ENCODE measurements at places on chromosomes 1 and 21.

GRCh38 chr1:46333300-46334029, 7.1 kb upstream of the NSUN4 start:
- no peaks in the 10 kb centered on the region for H3K4me1 ChIP-seq
- H3K36me3 ChIP-seq = no peaks in the 10 kb centered on the region
- DNase-seq = no peak
- no peaks in the 10 kb centered on the region for H3K27me3 ChIP-seq
- H3K4me3 ChIP-seq = no peak overlapping the region
- no peak overlapping the region for H3K27ac ChIP-seq

DNA sequence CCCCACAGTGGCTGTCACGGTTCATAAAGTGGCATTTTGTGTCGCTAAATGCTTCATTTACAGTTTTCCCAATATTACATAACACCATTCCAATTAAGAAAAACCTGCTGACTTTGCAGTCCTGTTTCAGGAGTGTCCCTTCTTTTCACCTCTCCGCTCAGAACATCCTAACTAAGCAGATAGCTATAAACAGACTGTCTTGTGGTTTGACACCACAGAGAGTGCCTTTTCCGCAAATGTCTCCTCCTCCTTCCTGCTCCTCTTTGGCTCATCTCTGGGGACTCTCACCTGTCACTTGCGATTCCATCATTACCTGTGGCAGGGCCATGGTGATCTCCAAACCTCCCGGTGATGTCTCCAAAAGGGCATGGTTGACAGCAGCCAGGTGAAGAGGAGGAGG, 119.0 kb downstream of the CNIH3 start:
- H3K27ac ChIP-seq = no peak overlapping the region
- no peak for DNase-seq
- no peak overlapping the region for H3K4me3 ChIP-seq
- H3K36me3 ChIP-seq = peaks cover 11% of the 10 kb centered on the region

- H3K4me3 ChIP-seq = no peak overlapping the region
- DNase-seq = no peak
- no peaks in the 10 kb centered on the region for H3K4me1 ChIP-seq
- H3K27ac ChIP-seq = no peak overlapping the region
- no peaks in the 10 kb centered on the region for H3K36me3 ChIP-seq
Observed at GRCh38 chr1:171172471-171172870, 12.6 kb upstream of the FMO2 start.

DNA sequence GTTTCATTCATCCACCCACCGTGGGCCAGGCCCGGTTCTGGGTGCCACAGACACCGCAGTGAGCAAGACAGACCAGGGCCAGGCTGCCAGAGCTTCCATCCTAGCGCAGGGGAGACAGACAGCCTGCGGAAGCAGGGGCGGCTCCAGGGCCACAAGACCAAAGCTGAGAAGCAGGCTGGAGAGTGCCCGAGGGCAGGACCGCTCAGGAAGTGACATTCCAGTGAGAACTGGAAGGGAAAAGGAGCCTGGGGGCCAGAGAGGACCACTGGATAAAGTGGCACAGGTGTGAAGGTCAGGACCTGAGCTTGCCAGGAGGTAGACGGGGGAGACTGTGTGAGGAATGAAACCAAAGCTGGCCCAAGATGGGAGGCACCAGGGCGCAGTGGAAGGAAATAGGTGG, 59.5 kb upstream of the EFHD2 start:
- no peak for DNase-seq
- H3K27me3 ChIP-seq = no peaks in the 10 kb centered on the region
- peaks cover 15% of the 10 kb centered on the region for H3K4me1 ChIP-seq
- H3K4me3 ChIP-seq = no peak overlapping the region
- no peak overlapping the region for H3K27ac ChIP-seq

DNA sequence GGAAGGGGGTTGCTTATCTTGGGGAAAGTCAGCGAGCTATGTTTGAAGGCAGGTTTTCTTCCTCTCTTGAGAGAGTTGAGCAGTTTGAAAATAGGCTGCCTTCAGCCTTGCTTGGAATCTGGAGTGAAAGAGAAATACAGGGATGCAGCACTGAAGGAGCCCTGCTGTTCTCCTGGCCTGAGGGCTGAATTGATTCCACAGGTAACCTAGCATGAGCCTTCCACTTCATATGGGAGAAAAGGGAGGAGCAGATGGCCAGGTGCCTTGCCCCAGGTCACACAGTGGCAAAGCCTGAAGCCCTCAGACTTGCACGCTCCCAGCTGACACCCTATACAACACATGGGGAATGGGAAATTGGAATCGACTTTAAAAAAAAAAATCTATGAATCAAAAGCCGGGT, 88.0 kb upstream of the WLS start:
- H3K4me1 ChIP-seq = peaks cover 13% of the 10 kb centered on the region
- H3K27me3 ChIP-seq = peaks cover 5% of the 10 kb centered on the region
- no peaks in the 10 kb centered on the region for H3K36me3 ChIP-seq
- H3K4me3 ChIP-seq = no peak overlapping the region
- no peak overlapping the region for H3K27ac ChIP-seq

DNA sequence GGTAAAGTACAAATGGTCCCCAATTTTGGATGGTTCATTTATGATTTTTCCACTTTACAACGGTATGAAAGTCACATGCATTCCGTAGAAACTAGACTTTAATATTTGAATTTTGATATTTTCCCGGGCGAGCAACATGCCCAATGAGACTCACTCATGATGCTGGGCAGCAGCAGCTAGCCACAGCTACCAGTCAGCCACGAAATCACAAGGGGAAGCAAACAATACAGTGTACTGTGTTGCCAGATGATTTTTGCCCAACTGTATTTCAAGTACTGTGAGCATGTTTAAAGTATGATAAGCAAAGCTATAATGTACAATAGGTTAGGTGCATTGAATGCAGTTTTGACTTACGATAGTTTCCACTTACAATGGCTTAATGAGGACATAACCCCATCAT, 266.8 kb downstream of the VAV3 start:
- no peak overlapping the region for H3K27ac ChIP-seq
- DNase-seq = no peak
- no peaks in the 10 kb centered on the region for H3K36me3 ChIP-seq
- H3K4me3 ChIP-seq = no peak overlapping the region
- H3K27me3 ChIP-seq = no peaks in the 10 kb centered on the region

DNA sequence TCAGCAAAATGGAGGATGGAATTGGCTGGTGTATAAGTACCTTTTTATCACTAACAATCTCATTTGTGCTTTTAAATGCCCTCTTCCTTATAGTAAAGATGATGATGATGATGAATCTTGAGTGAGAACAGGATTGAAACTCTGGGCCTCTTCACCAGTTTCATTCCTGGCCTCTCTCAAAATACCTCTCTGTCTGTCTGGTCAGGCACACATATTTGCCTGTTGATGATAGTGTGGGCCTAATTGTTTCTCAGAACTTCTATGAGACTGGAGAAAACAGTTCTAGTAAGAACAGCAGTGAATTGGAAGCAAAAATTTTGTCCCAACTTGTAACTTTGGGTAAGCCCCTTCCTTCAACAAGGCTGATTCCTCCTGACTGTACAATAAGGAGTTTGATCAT, 94.4 kb upstream of the RGS4 start:
- H3K4me1 ChIP-seq = peaks cover 21% of the 10 kb centered on the region
- no peak overlapping the region for H3K4me3 ChIP-seq
- peak; percentile 36 for DNase-seq
- H3K27me3 ChIP-seq = no peaks in the 10 kb centered on the region

GRCh38 chr1:35866991-35867390, 16.0 kb upstream of the AGO1 start:
- H3K4me1 ChIP-seq = no peaks in the 10 kb centered on the region
- no peaks in the 10 kb centered on the region for H3K27me3 ChIP-seq
- no peak overlapping the region for H3K27ac ChIP-seq
- H3K36me3 ChIP-seq = no peaks in the 10 kb centered on the region
- DNase-seq = no peak
- no peak overlapping the region for H3K4me3 ChIP-seq

GRCh38 chr1:15685820-15686219, 1.7 kb downstream of the PLEKHM2 start:
- peaks cover 10% of the 10 kb centered on the region for H3K4me1 ChIP-seq
- H3K27ac ChIP-seq = no peak overlapping the region

DNA sequence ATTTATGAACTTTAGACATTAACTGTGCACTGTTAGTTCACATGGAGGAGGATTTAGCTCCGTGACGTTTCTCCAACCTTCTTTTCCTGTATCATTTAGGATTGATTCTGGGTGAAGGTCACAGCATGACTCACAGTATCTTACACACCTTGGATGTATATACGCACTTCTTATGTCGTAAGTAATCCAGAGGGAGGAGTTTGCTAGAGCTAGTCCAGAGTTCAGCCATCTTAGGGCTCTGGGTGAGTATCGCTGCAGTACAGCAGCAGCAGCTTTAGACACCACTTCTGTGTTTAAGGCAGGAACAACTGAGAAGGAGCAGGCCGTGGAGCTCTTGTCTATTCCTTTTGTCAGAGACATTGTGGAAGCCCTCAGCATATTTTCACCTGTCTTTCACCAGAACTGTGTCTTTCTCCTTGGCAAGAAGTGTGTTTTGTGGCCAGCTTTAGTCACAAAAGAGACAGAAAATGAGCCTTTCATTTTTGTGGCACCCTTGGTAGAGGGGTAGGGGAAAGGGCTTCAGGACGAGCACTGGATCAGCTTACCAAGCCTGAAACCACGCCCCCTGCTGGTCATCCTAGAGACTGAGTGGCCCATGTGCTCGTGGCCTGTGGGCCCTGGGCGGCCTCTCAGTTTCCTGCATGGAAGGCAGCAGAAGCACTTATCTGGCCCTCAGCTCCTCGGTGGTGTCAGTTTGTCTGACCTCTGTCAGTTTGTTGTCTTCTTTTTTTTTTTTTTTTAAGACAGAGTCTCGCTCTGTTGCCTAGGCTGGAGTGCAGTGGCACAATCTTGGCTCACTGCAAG, 64.0 kb downstream of the ADARB1 start:
- no peaks in the 10 kb centered on the region for H3K27me3 ChIP-seq
- peaks cover 29% of the 10 kb centered on the region for H3K4me1 ChIP-seq

DNA sequence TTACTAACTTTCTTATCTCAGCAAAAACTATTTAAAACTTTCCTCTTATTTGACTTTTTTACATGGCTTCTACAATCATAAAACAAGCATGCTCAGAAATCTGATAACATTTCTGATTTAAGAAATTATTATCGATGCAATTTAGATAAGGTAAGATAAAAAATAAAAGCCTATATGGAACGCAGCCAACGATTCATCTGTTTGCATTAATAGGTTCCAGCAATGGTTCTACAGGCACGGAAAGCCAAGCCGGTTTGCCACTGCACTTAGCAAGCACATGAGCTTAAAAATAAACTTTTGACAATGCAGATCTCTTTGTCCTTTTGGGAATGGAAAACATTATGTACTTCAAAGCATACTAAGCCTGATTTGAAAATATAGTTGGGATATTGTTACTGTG, 77.5 kb upstream of the KCNK2 start:
- H3K4me3 ChIP-seq = no peak overlapping the region
- no peaks in the 10 kb centered on the region for H3K36me3 ChIP-seq
- no peaks in the 10 kb centered on the region for H3K27me3 ChIP-seq
- H3K4me1 ChIP-seq = peaks cover 25% of the 10 kb centered on the region
- DNase-seq = no peak
- H3K27ac ChIP-seq = no peak overlapping the region

DNA sequence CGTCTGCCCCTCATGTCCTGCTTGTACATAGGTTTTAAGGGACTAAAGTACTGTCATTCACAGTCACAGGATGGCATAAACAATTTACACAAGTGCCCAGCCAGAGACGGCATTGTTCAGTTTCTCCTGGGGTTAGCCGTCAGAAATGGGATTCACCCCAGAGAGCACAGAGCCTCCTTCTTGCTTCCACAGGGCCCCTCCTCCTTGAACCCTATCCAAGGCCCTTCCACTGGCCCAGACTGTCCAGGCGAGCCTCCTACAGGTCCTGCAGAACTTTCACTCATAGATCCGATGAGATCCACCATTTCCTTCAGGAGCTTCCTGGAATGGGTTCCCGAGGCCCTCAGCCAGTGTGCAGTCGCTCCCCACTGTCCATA, 10.0 kb downstream of the AVPR1B start:
- H3K27ac ChIP-seq = no peak overlapping the region
- H3K4me3 ChIP-seq = no peak overlapping the region
- peaks cover 9% of the 10 kb centered on the region for H3K27me3 ChIP-seq
- H3K36me3 ChIP-seq = no peaks in the 10 kb centered on the region
- no peak for DNase-seq
- no peaks in the 10 kb centered on the region for H3K4me1 ChIP-seq

GRCh38 chr1:97947695-97948094, 26.9 kb upstream of the DPYD start:
- H3K4me1 ChIP-seq = peaks cover 9% of the 10 kb centered on the region
- H3K4me3 ChIP-seq = no peak overlapping the region
- DNase-seq = peak; percentile 64
- H3K27me3 ChIP-seq = no peaks in the 10 kb centered on the region
- no peak overlapping the region for H3K27ac ChIP-seq

DNA sequence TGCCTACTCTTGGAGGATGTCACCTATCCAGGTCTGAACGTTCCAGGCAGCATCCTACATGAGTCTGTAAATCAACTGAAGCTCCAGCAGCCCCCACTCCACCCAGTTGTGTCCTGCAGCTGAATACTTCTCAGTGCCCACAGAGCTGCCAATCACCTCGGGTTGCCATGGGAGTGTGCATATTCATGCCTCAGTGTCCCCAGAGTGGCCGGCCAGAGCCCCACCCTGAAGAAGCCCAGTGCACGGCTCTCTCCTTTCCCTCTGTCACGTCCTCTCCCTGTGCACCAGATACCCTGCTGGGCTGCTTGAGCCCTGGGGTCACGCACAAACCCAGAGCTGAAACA, 16.1 kb upstream of the GSTM4 start:
- H3K36me3 ChIP-seq = no peaks in the 10 kb centered on the region
- DNase-seq = no peak
- no peak overlapping the region for H3K4me3 ChIP-seq
- peaks cover 12% of the 10 kb centered on the region for H3K4me1 ChIP-seq

DNA sequence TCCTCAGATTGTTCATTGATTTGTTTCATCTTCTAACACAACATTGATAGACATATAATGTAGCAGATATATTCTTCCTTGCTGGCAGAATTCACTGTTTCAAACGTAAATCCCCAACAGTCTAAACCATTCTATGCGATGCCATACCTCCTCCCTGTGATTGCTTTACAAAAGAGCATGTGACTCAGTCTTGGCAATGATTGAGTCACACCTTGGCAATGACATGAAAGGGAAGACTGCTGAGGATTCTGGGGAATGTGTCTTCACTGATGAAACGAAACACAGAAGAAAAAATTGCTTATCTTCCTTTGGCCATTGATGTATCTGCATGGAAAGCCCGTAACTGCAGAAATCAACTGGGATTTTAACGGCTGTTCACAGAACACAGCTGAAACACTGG, 409.6 kb upstream of the ZRANB2 start:
- no peak overlapping the region for H3K27ac ChIP-seq
- no peaks in the 10 kb centered on the region for H3K4me1 ChIP-seq
- no peaks in the 10 kb centered on the region for H3K27me3 ChIP-seq
- DNase-seq = peak; percentile 42
